Caudate nucleus (tissue), 63 donors: ENCODE measurements at places on chromosomes 4 and X.

DNA sequence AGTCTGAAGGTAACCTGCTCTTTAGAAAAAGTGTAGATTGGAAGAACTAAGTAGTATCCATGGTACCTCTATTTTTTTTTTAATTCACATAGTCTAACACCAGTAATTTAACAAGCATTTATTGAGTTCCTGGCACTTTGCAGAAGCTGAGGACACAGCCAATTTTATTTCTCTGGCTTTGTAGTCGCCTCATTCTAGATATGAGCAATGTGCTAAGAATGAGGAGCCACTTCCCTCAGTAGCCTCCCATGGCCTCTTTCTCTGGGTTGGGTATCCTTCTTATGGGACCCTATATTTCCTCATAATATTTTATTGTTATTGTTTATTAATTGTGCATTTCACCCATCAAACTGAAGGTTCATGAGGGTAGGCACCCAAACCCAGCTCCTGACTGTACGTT lies 67.6 kb downstream of the ENPEP start:
- DNase-seq = no peak

GRCh38 chr4:87908336-87908735 lies 67.2 kb upstream of the SPP1 start:
- no peak for DNase-seq

DNA sequence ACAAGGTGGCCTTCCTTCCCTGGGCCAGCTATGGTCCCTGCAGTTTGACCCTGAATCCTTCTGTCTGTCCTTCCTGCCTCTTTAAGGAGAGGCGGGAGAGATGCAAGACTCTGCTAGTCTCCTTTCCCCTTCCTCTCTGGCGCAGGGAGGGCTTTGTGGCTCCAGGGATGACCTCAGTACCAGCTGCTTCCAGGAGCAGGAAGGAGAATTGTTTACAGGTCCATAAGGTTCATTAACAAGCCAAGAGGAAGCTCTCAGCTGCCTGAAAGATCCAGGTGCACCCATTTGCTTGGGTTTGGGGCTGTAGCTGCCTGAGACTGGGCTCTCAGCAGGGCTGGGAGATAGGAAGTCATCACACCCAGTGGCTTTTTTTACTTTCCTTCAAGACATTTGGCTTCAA lies 4.0 kb upstream of the FATE1 start:
- DNase-seq = no peak

DNA sequence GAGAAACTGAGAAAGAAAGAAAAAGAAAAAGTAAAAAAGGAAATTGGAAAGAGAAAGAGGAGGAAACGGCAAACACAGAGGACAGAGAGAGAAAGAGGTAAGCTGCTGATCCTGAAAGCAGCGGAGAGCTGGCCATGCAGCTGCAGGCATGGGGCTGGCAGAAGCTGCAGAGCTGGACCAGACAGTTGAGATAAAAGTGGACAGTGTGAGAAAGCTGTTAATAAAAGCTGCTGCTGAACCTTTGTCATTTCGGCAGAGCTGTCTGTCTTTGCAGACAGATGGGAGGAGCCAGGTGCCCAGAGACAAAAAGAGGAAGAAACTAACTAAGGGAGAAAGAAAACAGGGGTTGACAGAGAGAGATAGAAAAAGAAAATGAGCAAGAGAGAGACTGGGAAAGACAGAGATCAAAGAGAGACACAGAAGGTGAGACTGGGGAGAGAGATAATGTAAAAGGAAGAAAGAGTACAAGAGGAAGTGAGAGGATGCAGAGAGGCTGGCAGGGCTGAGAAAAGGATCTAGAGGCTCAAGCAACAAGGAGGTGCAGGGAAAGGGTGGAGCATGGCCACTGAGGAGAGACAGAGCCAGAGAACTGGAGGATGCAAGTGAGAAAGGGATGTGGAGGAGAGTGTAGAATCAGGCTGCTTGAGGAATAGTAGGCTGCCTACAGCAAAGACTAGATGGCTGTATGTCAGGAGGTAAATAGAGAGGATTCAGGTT lies 376.8 kb upstream of the FGF16 start:
- no peak for DNase-seq

GRCh38 chr4:137530176-137530575 lies 2.1 kb downstream of the PCDH18 start:
- no peak for DNase-seq

DNA sequence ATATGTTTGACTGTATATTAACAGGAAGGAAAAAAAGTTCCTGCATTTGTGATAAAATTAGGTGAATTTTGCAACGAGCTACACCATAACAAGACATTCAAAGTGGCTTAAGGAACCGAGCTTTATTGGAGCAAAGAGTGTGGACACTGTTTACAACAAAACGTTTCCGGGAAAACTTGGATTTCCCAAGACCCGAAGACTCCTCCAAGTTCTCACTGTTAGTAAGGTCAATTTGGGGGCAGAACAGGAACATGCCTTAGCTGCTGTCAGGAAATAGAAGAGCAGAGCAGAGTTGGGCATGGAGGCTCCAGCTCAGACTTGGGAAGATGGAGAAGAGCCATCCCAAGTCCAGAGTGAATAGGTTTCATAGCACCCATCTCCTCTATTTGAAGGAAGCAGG lies 16.5 kb downstream of the ADH6 start:
- DNase-seq = no peak

DNA sequence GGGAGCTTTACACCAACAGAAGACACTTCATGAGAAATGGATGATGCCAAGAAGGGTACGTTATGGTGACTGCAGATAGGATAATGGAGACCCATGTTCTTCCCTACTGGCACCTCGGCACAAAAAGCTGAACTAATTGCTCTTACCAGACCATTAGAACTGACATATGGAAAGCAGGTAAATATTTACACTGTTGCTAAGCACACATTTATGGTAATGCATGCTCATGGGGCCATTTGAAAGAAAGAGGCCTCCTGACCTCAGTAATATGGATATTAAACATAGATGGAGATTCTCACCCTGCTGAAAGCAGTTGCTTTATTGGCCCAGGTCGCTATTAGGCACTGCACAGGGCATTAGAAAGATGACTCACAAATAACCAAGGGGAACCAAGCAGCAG lies 1759.6 kb downstream of the C4orf33 start:
- DNase-seq = no peak

DNA sequence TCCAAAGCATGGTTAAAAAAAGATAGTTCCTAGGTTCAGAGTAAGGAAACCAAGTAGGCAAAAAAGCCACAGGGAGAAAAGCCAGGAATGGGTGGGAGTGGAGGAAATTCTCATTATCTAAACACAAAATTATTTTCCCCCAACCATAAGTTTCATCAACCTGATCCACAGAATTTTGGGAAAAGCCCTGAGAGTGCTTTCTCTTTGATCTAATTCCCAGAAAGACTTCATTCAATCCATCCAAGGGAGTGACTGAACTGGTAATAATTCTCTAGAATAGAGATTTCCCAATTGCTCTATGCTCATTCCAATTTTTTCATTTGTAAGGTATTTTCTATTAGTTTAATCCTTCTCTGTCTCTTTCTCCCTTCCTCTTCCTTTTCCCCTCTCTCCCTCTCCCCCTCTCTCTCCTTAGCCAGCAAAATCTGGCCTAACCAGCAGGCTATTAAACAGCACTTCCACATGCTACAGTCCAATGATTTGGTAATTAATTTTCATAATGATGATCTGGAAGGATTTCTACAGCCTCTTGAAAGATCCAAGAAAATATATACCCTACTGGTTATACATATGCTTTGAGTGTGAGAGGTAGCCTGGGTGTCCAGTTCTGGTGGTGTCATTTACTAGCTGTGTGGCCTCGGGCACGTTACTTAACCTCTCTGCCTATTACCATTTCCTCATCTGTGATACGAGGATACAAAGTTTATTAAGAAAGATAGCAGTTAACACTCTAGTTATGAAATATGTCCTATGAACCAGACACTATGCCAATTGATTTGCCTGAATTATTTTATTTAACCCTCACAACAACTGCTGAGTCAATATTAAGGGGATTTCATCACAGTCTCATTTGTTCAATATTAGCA lies 251.5 kb upstream of the RASGEF1B start:
- no peak for DNase-seq

GRCh38 chrX:140917354-140918115 lies 84.9 kb upstream of the SPANXB1 start:
- no peak for DNase-seq

- DNase-seq = no peak
Measured at GRCh38 chr4:20176881-20177280, 74.8 kb upstream of the SLIT2 start.

DNA sequence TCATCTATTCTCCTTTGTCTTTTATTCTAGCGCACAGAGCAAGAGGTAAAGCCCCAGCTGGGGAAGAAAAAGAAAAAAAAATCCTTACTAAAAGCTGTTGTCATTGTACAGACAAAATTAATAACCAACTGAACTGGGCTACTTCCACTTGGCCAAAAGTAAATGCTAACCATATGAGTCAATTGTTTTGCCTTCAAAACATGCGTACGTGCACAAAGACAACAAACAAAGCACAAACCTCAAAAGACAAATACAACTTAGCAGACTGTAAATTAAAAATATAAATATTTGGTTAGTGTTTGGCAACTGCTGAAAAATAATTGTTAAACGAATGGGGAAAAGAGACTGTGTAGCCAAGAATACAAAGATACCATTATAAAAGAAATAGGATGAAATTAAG lies 5.9 kb downstream of the EDA2R start:
- DNase-seq = no peak

- no peak for DNase-seq
Measured at GRCh38 chr4:156217236-156217635, 263.6 kb upstream of the CTSO start.

DNA sequence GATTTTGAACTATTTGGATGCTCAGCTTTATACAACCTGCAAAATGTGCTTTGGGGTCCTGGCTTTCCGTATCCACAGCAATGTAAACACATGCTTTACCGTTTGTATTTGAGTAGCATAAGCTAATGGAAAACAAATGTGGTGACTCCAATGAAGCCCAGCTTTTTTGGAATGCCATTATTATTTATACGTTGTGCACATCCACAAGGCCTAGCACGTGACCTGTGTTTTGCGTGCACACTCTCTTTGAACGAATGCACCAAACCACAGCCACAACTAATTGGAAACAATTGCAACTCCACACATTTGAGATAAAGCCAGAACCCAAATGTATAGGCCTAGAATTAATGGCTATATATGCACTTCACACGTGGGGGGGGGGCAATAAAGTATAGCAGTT lies 189.5 kb upstream of the GPC4 start:
- no peak for DNase-seq

GRCh38 chr4:4408576-4409335 lies 21.9 kb downstream of the NSG1 start:
- no peak for DNase-seq

- no peak for DNase-seq
Measured at GRCh38 chr4:68581383-68582338, 5.5 kb upstream of the UGT2B17 start.
